Eye (tissue), 1 donor: ENCODE measurements at places on chromosomes 6 and 20.

- peak; percentile 62 for DNase-seq
Observed at GRCh38 chr20:16647875-16648597, 74.8 kb upstream of the KIF16B start.

- DNase-seq, result no peak
Observed at GRCh38 chr20:8246153-8246552, 114.1 kb downstream of the PLCB1 start.

- no peak for DNase-seq
Observed at GRCh38 chr6:90149280-90149679, 147.4 kb downstream of the BACH2 start.

DNA sequence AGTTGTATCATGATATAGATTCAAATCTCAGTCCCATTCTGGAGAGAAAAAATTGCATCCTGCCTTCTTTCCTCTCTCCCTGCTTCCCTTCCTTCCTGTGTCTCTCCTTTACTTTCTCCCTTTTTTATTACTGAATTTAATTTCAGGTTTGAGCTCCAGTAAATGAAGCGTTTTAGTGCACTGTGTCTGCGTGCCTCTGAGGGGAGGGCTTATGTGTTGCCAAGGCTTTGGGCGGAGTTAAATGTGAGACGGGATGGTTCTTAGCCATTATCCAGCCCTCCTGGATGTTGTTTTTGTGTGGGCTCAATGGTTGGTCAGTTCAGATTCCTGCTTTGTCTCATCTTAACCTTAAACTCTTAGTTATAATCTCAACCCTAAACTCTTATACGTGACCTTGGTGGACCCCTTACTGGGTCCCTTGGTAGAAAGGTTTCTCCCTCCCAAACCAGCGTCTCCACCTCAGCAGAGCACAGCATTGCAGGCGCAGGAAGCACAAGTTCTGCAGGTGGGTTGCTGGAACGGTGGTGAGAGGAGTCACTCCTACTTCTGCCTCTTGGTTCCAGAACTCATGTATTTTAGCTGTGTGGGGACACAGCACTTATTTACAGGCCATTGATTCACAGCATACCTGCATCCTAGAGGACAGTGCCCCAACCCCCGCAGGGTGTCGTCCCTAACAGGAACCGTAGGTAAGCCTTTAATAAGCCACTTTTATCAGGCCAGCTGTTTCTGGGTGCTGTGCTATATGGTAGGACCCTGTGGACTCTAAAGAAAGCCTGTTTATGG, 68.5 kb downstream of the DNAH8 start:
- DNase-seq, result no peak

- no peak for DNase-seq
Observed at GRCh38 chr6:140809694-140810101, 1323.0 kb upstream of the GJE1 start.

GRCh38 chr6:84344005-84344404, 116.6 kb upstream of the CEP162 start:
- DNase-seq, result no peak

GRCh38 chr20:48267860-48268633, 482.8 kb upstream of the SULF2 start:
- DNase-seq, result peak; percentile 52

DNA sequence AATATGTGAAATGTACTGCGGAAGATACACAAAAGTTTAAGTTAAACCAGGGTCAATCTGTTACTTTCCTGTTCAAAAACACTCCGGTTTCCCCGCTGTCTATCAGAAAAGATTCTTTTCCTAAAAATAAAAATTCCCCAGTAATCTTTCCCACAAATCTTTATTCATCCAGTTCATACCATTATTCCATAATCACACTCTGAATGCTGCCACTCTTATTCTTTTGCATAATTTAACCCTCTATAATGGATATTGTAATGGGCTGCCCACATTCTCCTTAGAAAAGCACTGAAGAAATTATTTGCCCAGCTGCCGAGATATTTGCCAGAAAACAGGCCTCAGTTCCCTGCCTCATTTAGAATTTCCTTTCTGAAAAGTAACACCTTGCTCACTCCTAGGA, 68.6 kb downstream of the EPHA7 start:
- no peak for DNase-seq

DNA sequence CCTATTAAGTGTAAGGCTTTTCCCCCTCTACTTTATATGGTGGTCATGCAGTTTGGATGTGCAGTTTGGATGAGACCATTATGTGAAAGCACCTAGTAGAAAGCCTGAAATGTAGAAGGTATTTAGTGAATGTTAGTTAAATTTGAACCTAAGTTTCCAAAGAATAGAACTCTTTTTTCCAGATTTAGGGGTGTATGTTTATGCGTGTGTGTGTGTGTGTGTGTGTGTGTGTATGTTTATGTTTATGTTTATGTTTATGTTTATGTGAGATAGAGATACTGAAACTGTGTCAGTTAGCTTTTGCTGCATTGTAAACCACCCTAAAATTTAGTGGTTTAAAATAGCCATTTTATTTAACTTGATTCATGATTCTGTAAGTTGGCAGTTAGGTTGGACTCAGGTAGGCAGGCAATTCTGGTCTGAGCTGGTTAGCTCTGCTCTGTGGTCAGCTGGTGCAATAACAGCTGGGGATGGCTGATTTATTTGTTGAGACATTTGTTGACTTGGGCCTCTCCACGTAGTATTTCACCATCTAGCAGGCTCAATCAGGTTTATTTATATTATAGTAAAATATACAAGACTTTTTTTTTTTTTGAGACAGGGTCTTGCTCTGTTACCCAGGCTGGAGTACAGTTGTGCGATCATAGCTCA, 54.0 kb downstream of the STK4 start:
- no peak for DNase-seq

DNA sequence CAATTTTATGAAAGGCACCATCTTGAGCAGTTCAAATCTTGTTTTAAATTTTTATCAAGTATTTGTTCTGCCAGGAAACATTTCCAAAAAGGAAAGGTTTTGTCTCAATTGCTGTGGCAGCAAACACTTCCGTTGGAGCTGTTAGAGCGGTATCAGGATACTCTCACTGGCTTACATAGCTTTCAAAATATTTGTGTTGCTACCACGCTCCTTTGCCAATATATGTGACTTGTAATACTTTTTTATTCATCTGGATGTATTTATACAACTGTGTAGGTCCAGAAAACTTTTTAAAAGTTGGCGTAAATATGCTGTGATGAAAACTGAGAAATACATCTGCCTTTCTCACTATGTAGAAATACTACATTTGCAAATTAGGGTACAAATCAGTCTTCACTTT, 37.8 kb upstream of the NHSL1 start:
- DNase-seq, result peak; percentile 63

- peak; percentile 96 for DNase-seq
Observed at GRCh38 chr6:14210663-14211561, 93.3 kb downstream of the CD83 start.

DNA sequence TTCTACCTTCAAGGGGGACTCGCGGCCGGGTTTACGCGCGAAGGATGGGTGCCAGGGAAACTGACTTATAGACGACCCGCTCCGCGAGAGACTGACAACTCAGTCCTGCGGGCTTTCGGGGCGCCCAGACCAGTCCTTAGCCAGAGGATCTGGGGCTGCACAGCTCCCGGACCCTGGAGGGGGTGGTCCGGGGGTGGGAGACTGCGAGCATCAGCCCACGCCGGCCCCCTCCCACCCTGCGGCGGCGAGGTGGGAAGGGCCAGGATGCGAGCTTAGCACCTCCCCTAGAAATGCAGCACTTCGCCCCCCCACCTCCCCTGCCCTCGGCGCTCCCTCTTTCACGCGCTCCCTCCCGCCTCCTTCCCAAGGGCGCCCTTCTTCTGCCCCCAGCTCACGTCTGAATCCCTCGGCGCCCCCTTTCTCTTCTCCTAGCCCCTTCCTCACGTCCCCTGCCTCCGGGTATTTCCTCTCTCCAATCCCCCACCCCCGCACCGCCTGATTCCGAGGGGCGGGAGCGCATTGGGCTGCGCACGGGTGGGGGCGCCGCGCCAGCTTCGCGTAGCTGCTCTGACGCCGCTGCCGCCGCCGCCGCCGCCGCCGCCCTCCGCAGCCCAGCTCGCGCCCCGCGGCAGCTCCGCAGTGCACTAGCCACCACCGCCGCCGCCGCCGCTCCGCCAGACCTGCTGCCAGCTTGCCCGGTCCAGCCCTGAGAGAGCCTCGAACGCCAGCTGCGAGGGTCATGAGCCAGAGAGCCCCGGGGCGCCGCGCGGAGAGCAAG, at the start of gene SLC32A1:
Gene SLC32A1, plus strand, starts transcription at position 639 of the 778 bp plus-strand sequence. CDS start 239 bp downstream, outside the sequence.
- DNase-seq, result peak; percentile 70

- no peak for DNase-seq
Observed at GRCh38 chr6:127210725-127211124, 55.9 kb upstream of the RNF146 start.

- no peak for DNase-seq
Observed at GRCh38 chr6:41522780-41523548, 23.2 kb upstream of the FOXP4 start.

GRCh38 chr6:82525775-82526495, 162.3 kb downstream of the TPBG start:
- peak; percentile 4 for DNase-seq

GRCh38 chr6:84050408-84050807, 16.8 kb downstream of the MRAP2 start:
- DNase-seq, result no peak

DNA sequence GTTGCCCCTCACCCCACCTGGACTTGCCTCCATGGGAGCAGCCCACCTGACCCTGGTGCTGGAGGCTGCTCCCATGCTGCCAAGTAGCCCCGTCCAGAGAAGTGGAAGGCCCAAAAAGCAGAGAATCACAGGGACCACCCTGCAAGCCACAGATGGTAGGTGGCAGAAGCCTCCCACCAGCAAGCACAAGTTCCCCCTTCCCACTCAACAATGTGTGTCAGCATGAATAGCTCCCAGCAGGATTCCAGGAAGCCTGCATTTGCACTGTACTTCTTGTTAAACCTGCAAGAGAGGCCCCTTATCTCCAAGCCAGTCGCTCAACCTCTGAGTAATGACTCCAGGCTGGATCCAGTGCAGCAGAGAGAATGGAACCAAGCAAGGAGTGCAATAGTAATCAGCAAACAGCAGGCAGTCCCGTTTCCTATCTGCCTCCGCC, 180.8 kb upstream of the CST7 start:
- peak; percentile 71 for DNase-seq

DNA sequence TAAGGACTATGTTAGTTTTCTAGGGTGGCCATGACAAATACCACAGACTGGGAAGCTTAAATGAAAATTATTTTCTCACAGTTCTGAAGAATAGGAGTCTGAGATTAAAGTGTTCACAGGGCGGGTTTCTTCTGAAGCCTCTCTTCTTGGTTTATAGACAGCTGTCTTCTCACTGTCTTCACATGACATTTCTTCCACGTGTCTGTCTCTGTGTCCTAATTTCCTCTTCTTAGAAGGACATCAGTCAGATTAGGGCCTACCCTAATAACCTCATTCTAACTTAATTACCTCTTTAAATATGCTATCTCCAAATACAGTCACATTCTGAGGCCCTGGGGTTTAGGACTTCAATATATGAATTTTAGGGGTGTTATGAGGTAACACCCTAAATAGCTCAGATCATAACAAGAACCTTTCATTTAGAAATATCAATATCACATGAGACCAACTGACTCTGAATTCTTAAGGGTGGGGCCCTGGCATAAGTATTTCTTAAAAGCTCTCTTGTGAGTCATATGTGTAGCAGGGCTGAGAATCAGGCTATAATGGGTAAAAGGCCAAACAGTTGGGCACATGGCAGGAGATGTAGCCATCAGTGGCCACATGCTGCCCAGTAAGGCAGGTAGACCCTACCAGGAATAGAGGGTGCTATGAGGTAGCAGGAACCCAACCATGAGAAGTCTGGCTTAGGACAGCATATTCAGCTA, 62.0 kb upstream of the TENT5A start:
- DNase-seq, result no peak

DNA sequence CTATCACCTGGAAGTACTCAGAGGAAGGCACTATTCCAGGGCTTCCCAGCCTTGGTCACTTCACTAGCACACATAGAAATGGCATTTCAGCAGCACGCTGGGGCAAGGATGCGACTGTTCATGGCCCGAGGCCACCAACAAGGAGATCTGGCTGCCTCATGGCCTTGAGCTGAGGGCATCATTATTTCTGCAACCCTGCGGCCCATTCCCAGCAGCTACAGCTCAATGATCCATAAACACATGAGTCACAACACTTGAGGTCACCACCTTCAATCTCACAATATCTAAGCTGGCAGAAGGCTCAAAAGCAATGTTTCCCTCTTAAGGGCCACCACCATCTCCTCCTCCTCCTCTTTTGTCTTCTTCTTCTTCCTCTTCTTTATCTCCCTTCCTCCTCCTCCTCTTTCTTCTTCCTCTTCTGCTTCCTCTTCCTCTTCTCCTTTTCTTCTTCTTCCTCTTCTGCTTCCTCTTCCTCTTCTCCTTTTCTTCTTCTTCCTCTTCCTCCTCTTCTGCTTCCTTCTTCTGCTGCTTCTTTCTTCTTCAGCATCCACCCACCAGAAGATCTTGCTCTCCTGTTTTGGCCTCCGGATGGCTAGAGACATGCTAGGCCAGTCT, 382.9 kb upstream of the CNR1 start:
- DNase-seq, result no peak

GRCh38 chr6:36757206-36757605, 59.6 kb downstream of the RAB44 start:
- no peak for DNase-seq

- no peak for DNase-seq
Observed at GRCh38 chr6:16716321-16716858, 44.9 kb downstream of the ATXN1 start.

- no peak for DNase-seq
Observed at GRCh38 chr6:137610702-137611101, 116.5 kb upstream of the OLIG3 start.

DNA sequence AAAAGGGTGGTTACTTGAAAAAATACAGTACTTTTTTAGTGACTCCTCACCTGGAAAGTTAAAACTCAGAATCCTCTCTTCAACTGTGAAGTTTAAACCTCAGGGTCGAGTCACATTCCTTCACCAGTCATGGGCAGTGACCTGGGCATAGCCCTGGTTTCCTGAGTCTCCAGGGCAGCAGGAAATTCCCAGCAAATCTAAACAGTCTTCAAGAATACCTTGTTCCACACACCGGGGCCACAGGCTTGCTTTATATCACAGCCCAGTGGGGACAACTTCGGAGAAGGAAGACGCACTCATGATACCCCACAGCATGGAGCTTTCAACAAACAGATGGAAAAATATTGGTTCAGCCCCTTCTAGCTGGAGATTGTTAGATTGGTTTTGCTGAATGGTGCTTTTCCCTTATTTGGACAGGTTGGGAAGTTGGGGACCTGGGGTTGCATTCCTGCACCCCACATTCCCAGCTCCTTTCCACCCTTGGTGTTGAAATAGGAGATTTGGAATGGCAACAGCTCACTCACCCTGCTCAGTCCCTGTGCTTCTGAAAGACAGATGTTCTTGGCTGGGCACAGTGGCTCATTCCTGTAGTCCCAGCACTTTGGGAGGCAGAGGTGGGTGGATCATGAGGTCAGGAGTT, 113.0 kb upstream of the TMEM170B start:
- no peak for DNase-seq

DNA sequence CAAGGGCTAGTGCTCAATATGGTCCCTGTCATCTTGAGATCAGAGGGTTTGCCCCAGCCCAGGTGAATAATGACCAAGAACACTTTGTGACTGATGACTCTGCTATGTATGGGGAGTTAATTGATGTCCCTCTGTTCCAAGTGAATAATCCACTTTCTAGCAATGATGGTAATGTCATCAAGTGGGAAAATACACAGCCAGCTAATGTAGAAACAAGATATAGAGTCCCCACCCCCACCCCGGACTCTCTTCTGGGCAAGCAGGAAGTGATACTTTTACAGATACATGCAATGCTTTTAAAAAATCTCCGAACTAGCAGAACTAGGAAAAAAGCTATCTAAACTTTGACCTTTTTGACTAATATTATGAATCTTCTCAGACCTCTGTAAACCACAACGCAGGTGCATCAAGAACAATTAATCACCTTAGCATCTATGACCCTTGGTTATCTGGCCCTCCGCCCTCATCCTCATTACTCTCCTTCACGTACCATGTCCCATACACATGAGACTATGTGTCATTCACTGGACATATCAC, 30.5 kb downstream of the CNR1 start:
- no peak for DNase-seq
